GF-D8 (cell line): ENCODE measurements at places on chromosomes 3 and 15.

DNA sequence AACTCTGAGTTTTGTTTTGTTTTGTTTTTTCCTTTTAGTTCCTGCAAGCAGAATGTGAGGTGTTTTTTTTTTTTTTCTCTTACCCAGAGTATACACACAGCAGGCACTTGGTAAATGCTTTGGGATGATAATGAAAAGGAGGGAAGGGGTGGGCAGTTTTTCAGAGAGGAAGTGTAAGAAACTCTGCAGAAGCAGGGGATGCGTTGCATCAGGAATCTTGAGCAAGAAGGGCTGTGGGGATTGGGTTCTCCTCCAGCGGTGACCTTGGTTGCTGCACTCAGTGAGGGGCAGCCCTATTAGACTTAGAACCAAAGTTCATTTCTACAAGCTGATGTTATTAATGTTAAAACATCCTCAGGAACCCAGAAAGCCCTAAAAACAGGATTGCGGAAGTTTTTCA, 32.2 kb upstream of the TMEM158 start:
- DNase-seq, result peak; percentile 9

DNA sequence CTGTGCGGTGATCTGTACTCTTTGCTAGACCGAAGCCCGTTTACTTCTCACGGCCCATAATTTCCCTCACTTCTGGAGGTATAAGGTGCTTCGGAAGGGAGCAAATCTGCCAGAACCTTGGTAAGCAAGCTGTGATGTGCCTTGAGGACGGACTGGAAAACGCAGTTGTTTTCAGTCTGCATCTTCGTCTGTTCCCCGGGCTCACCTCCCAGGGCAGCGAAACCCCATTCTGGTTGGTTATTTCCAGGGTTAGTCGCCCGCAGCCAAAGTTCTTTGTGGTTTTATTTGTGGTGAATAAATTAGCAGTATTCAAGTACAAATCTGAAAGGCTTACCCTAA, 401 bp downstream of the RAMAC start:
- no peak for DNase-seq

DNA sequence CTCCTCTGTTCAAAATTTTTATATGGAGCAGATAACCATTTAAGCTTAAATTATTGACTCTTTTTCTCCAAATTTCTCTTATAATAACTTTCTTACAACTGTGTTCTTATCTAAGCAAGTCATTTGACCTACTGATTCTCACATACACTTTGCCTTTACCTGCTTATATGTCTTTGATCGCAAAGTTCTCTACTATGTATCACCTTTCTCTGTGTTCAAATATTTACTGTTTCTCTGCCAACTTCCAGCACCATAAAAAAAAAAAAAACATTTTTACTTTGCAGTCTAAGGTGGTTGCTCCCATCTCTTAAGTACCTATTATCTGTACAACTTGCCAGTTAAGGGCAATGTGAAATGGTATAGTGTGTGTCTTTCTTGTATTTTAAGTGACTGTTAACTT, 100.8 kb upstream of the DPH6 start:
- no peak for DNase-seq

DNA sequence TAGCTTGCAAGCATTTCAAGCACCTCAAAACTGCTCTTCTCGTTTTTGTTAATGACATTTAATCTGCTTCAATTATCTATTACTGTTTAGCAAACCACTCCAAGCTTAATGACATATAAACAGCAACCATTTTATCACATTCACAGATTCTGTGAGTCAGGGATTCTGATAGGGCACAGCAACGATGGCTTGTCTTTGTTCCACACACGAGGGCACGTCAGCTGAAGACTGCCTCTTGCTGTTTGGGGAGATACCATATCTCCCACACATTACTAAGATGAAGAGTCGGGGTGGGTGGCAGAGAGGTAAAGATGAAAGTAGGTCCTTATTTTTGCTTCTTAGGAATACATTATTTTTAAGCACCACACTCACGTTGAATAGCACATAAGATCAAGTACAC, 19.3 kb downstream of the CPOX start:
- DNase-seq, result no peak

DNA sequence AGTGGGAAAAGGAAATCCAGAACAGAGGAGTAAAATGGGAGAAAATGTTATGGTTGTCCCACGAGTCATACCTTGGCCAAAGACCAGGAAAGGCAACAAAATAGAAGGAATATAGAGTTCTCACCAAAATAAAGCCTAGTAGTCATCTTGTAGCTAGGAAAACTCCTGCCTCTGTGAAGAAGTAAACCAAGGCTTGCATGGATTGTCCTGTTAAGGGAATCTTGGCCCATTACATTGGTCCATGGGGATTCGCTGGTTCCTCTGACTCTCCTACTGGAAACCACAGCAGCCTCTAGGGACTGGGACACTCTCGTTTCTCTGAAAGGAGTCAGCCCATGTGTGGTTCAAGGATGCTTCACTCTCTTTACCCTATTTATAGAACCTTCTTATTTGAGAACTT, 62.9 kb upstream of the FNDC3B start:
- no peak for DNase-seq

- DNase-seq, result no peak
Observed at GRCh38 chr15:60814062-60814461, 335.1 kb upstream of the ICE2 start.

GRCh38 chr3:139530717-139531116, 8.8 kb downstream of the RBP1 start:
- no peak for DNase-seq

GRCh38 chr3:195735036-195735695, 14.4 kb downstream of the MUC20 start:
- no peak for DNase-seq

GRCh38 chr3:153254361-153254760, 92.3 kb downstream of the RAP2B start:
- DNase-seq, result no peak

GRCh38 chr3:99607151-99607550, 31.2 kb upstream of the COL8A1 start:
- no peak for DNase-seq

GRCh38 chr3:194870394-194871110, 184.9 kb downstream of the FAM43A start:
- no peak for DNase-seq

GRCh38 chr3:69020424-69020823, 6.9 kb upstream of the EOGT start:
- DNase-seq, result no peak

DNA sequence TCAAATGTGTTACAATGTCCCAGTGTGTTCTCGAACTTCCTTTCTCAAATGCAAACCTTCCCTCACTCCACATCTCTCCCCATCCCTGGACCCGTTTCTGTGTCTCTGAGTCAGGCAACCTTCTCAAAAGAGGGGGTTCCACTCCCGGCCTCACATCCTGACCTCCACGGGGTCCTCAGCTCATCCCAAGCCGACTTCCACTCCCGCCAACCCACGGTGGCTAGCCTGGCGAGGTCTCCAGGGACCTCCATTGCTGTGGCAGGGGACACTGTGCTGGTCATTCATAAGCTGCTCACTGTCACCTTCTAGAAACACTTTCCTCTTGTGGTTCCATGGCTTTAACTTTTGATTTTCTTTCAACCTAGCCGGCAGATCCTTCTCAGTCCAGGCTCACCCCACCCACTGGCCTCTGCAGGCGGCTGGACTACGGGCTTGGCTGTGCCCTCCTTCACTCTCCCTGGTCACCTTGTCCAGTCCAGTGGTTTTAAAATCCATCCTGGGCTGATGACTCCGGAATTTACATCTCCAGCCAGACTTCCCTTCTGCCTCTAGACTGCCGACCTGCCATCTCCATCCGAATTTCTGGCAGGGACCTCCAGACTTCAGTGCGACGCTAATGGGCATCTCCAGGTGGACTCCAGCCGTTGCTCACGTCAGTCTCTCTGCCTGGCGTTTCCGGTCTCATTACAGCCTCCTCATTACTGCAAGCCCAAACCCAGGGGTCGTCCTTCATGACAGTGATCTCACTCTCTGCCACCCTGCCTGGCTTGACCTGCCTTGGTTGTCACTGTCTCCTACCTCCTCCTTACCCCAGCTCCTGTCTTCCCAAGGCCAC, 20.0 kb downstream of the ABTB1 start:
- DNase-seq, result no peak

- no peak for DNase-seq
Observed at GRCh38 chr3:143152043-143152442, 32.5 kb downstream of the CHST2 start.

- no peak for DNase-seq
Observed at GRCh38 chr3:148631124-148631903, 66.4 kb upstream of the AGTR1 start.

GRCh38 chr3:156631323-156631722, 43.1 kb upstream of the TIPARP start:
- no peak for DNase-seq

GRCh38 chr3:21372316-21372715, 378.7 kb downstream of the ZNF385D start:
- no peak for DNase-seq

DNA sequence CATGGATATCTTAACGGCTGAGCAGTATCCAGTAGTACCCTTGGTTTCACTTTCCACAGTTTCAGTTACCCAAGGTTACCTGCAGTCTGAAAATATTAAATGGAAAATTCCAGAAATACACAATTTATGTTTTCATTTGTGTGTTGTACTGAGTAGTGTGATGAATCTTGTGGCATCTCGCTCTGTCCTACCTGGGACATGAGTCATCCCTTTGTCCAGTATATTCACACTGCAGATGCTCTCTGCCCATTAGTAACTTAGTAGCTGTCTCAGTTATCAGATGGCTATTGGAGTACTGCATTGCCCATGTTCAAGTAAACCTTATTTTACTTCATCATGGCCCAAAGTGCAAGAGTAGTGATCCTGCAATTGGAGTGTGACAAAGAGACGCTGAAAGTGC, 26.1 kb downstream of the GASK1A start:
- DNase-seq, result no peak

- DNase-seq, result no peak
Observed at GRCh38 chr3:97959872-97960271, 12.4 kb downstream of the RIOX2 start.

DNA sequence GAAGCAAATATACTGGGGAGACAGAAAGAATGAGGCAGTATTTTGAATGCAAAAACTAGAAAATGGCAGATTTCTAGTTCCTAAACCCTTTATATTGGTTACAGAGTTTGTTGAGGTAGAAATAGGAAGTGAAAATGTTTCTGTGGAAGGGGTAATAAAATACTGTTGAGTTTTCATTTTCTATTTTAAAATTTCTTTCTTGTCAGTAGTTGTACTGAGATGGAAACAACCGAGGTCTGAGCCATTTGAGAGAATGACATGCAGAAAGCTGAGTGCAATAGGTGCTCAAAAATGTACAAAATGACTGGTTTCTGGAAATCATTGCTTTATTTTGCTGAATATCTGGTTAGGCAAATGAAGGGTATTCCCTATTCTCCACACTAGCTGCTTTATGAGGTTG, 361.4 kb downstream of the CHL1 start:
- no peak for DNase-seq

- no peak for DNase-seq
Observed at GRCh38 chr3:44962621-44963393, 13.2 kb downstream of the ZDHHC3 start.

DNA sequence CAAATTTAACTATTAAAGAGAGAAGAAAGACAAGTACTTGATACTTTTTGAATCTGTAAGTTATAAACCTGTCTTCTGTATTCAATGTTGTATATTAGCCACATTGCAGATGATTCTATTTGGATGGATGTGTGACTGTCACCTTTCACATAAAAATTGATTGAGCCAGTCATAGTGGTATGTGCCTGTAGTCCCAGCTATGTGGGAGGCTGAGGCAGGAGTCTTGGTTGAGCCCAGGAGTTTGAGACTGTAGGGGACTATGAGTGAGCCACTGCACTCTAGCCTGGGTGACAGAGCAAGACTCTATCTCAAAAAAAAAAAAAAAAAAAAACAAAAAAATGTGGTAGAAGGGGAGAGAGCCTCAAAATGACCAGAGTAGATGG, 12.3 kb downstream of the CACNA1D start:
- no peak for DNase-seq

- no peak for DNase-seq
Observed at GRCh38 chr15:60649845-60650548, 171.1 kb upstream of the ICE2 start.

DNA sequence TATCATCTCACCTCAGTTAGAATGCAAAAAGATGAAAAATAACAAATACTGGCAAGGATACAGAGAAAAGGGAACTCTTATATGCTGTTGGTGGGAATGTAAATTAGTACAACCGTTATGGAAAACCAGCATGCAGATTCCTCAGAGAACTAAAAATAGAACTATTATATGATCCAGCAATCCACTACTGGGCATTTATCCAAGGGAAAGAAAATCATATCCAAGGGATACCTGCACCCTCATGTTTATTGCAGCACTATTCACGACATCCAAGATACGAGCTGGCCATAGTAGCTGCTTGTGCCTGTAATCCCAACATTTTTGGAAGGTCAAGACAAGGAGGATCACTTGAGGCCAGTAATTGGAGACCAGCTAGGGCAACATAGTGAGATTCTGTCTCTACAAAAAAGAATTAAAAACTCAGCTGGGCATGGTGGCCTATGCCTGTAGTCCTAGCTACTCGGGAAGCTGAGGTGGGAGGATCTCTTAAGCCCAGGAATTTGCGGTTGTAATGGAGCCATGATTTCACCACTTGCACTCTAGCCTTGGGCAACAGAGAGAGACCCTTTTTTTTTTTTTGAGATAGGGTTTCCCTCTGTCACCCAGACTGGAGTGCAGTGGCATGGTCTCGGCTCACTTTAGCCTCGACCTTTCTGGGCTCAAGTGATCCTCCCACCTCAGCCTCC, 26.6 kb downstream of the USP50 start:
- no peak for DNase-seq

DNA sequence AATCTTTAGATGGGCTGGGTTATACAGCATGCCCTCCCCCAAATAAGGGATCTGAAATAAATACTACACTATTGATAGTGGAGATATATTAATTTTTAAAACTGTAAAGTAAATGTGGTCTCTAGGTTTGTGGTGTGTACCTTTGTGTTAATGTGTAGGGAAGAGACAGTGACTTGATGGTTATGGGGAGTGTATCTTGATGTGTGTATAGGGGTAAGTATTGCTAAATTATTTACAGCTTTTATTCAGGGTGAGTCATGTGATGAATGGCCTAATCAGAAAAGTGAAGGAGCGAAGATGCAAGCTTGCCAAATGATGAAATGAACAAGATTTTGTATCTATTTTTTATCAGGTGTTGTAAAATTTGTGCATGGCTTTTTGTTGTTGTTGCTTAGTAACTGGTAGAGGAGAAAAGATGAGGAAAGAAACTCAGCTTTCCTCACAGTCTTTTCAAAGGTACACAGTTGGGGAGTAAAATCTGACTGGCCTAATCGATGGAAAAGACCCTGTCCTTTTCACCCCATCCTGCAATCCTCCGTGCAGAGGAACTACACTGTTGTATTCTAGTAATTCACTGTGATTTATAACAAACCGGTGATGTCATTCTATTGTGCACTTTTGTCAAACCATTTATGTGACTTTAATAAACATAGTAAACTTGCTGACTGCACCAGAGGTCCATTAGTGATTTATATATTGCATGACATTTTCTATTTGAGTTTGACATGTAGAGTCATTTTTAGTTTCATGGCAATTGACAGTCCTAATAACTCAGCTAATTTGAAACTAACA, 17.7 kb downstream of the FEM1B start:
- DNase-seq, result no peak
